NCI-H2171 (cell line): ENCODE measurements at places on chromosomes 16 and 17.

GRCh38 chr17:41658846-41659245 lies 29.8 kb upstream of the EIF1 start:
- no peak for DNase-seq

DNA sequence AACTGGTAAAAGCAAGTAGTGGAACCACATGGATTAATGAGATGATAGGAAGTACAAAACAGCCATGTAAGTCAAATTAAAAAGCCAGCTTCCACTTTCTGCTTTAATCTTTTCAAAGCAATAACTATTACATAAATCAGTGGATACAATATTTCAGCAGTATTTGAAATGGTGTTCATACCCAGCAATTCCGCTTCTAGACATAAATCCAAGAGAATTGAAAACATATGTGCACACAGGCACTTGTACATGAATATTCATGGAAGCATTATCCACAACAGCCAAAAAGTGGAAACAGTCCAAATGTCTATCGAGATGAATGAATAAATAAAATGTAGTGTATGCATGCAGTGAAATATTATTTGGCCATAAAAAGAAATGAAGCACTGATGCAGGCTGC lies 27.4 kb downstream of the SLFN12L start:
- DNase-seq = no peak

GRCh38 chr17:8188263-8188839 lies 1.6 kb downstream of the BORCS6 start:
- no peak for DNase-seq

DNA sequence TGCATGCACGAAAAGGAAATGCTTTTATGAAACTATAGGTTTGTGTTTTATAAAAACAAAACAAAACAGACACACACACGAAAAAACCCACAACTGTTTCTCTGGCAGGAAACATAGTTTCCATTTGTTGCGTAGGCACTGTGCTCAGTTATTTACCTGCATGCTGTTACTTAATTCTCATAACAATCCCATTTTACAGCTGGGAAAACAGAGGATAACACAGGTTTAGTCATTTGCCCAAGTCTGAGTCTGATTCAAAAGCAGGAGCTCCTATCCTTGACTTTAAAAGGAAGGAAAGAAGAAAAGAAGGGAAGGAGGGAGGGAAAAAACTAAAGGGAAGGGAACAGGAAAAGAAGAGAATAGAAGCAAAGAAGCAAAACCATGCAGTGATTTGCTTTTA lies 117.4 kb downstream of the DNAH3 start:
- no peak for DNase-seq

DNA sequence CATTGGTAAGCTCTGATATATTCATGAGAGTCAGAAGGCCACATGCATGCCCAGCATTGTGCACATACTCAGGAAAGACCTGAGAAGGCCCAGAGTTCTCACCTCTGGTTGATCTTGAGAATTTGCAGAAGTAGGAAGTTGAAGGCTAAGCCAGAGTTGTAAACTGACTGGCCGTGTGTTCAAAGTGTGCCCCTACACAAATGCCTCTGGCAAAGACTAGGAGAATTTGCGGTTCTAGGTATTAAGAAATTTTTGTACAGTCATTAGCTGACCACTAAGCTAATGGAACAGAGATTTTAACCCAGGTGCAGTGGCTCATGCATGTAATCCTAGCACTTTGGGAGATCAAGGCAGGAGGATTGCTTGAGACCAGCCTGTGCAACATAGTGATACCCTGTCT lies 25.0 kb downstream of the FBXL20 start:
- DNase-seq = no peak

DNA sequence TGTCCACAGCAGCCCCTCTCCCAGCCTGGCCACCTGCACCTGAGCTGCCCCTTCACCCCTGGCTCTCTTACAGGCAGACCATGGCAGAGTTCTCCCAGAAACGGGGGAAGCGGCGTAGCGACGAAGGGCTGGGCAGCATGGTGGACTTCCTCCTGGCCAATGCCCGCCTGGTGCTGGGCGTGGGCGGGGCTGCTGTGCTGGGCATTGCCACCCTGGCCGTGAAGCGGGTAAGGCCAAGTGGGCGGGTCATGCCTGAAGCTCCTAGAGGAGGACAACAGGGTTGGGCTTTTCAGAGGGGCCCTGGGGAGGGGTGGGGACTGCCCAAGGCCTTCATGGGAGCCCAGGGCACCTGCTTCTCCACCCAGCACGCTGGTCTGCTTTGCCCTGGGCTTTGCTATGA lies 2.2 kb downstream of the MIEF2 start:
- DNase-seq = no peak

DNA sequence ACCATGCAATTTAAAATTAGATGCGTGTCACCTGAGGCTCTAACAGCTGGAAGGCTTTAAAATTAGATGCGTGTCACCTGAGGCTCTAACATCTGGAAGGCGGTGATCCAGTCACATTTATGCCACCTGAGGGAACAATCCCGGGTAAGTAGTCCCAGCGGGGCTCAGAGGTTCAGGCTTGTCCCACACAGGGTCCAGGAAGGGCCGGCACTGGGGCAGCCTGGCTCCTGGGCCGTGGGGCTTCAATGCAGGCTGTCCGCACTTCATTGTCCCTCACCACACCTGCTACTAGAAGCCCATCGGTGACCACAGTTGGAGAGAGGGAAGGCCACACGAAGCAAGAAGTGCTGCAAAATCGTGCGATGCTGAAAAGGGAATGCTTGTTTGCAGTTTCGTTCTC lies 15.4 kb upstream of the ADCY9 start:
- no peak for DNase-seq

DNA sequence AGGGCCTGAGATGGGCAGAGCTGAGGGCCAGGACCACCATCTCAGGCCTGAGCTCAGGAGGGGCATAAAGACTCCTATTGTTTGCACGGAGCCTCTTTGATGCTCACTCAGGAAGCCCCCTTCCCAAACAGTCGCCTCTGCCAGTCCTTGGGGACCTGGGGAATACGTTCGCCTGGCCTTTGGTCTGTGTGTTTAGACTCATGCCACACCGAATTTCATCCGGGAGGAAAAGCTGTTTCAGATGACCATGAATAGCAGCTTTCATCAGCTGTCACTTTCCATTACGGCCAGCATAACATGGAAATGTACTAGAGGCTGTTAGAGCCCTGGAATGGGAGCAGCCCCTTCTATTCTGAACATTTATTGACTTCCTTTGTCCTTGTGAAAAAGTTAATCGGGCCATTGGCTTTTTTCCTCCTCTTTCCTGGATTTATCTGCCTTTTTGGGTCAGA lies 139.0 kb downstream of the HS3ST3A1 start:
- DNase-seq = no peak

DNA sequence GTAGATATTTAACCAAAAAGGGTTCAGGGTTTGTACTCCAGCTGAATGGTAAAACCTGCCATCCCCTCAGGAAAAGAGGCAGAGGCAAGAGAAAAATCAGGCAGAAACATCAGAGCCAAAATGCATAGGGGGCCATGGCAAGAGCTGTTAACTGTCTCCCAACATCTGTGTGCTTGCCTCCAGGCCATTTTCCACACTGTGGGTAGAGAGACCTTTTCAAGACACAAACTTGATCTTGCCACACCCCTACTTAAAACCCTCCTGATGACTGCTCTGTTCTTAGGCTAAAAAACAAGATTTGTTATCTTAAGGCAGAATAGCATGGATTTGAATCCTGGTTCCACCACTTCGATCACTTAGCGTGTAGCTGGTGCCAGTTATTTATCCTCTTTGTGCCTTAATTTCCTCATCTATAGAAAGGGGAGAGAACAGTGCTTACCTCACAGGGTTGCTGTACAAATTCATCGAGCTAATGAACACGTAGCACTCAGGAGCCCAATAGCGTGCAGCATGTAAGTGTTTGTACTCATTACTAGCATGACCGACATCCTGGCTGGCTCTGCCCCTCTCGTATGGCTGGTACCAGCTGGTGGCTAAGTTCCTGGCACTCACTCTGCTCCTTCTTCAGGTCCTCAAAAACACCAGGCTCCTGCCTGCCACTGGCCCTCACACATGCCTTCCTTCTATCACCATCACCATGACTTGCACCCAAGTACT lies 25.8 kb downstream of the STAT3 start:
- no peak for DNase-seq

- DNase-seq = no peak
Measured at GRCh38 chr17:17958982-17959381, 13.2 kb downstream of the TOM1L2 start.

GRCh38 chr16:17938546-17938945 lies 398.0 kb downstream of the NPIPA8 start:
- no peak for DNase-seq

DNA sequence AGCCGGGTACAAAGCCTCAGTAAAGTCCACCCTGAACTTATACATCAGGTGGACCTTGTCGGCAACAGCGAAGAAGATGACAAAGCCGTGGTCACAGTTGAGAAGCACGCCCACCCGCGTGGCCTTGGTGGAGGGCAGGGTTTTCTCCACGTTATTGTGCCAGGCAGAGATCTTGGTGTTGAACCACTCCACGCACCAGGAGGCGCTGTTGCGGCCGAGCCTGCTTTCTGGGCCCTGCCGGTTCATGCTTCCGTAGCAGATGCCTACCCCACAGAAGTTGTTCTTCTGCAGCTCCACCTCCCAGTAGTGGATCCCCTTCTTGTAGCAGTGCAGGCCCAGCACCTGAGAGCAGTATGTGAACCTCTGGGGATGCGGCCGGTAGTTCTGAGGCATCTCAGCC lies 22.1 kb downstream of the TRIM25 start:
- no peak for DNase-seq
